ENCODE measurements at places on chromosomes 3 and 15.

DNA sequence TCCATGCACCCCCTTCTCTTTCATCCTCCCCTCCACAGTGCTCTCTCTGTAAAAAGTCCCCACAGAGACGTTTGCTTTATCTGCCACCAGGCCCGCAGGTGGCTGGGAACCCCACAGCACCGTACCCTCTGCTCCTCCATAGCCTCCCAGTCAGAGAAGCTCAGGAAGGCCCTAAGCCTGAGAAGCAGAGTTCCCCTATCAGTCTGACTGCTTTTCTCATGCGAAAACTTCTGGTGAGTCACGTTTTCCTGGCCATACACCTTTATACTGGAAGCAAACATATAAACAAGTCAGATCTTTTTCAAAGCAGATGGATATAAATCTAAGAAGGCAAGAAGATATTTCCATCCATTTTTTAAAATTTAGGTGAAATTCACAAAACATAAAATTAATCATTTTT lies 51.5 kb upstream of the MEF2A start:
- no peak for DNase-seq

DNA sequence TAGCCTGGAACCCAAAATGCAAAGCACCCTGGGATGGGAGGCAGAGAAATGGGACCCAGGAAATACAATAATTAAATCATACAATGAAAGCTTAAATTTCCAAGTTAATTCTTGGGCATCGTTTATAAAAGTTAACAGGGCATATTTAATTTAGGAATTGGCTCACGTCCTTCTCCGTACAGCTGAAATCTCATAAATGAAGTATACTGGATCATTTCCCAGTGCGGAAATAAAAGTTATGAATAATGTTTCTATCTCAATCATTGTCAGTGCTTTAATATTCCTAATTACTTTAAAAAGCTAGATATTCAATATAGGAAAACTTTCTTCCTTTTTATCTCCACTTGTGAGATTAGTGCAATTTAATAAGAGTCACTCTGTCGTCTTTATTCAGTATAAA lies 164.0 kb downstream of the MEGF11 start:
- DNase-seq = no peak

GRCh38 chr3:169118666-169119370 lies 544.7 kb downstream of the MECOM start:
- no peak for DNase-seq

DNA sequence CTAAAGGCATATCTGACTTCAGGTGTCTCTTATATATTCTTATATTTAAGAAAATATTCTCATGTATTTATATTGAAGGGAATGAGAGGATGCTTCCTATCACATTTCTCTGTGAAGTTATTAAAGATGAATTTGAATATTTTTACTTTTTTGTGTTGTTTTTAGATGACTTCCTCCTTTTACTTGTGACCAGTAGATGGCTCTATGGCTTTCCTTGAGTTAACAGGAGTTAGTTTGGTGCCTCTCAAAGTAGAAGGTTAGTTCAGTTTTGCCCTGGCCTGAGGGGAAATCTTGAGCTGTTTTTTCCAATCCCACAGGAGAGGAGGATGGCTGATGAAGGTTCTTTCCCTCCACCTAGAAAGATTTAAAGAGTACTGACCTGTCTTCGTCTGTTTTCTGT lies 80.7 kb downstream of the SQOR start:
- DNase-seq = no peak

- DNase-seq = no peak
Observed at GRCh38 chr3:104323226-104323625, 1043.5 kb upstream of the ALCAM start.

GRCh38 chr3:155218462-155218861 lies 75.0 kb downstream of the STRIT1 start:
- no peak for DNase-seq

DNA sequence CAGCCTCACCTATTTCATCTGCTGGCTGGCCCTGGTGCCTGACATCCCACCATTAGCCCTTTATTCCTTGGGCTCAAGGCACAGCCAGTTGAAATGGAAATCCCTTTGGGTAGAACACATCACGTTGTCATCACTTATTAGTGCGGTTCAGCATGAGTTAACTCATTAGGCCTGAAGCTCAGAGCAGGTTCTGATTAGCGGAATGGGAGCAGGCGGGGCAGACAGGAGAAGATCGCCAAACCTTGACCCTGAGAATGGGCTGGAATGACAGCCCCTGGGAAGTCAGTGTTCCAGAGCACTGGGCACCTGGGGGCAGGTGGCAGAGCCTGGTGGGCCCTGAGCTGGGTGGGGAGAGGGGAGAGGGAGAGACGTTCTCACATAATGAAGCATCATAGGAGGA lies 5.8 kb downstream of the ITGA11 start:
- DNase-seq = no peak
